ENCODE measurements at places on chromosomes 7 and 10.
A peak's percentile ranks its signal among the peaks of the same experiment; 100 is the strongest.

- no peak for DNase-seq
These were observed 9.6 kb downstream of the ZKSCAN5 start for GRCh38 chr7:99514050-99514449.

DNA sequence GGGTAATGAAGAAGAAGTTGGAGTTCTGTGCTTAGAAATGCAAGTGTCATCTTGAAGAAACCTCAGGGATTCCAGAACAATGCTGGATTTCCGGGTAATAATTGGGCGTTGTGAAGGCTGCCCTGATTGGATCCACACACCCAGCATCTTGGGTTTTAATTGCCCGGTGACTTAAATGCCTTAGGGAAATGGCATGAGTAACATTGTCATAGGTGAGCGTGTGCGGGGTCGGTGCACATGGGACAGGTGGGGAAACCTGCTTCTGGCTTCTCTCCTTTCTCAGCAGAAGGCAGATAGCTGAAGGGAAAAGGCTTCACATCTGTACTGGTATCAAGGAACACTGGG, 15.2 kb upstream of the CAMK1D start:
- no peak for DNase-seq

DNA sequence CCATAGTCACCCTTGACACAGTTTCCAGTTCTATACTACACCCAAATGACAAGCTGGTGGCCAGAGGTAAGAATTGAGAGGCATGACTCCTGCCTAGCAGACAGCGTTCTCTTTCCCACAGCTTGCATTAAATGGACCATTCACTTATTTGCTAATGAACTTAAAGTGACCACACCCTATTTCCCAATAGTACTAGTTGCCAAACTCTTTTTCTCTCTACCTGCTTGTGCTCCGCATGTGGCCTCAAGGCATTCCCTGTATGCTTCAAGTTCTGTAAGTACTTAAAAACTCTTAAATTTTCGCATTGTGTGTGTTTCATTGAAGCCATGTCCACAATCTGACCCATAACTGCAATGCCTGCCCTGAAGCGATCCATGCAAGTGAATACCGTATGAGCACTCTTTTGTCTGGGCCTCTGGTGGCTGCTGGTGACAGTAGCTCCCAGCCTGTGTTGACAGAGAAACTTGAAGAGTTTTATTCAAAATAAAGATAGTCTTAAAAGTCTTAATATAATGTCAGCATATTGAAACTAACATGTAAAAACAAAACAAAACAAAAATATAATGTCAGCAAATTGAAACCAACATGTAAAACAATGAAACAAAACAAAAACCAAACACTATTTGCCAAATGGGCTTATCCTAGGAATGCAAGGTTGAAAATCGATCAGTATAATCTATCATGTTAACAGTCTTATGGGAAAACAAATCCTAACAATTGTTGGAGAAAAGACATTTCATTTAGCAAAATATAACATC, 73.6 kb downstream of the CCSER2 start:
- no peak for DNase-seq

DNA sequence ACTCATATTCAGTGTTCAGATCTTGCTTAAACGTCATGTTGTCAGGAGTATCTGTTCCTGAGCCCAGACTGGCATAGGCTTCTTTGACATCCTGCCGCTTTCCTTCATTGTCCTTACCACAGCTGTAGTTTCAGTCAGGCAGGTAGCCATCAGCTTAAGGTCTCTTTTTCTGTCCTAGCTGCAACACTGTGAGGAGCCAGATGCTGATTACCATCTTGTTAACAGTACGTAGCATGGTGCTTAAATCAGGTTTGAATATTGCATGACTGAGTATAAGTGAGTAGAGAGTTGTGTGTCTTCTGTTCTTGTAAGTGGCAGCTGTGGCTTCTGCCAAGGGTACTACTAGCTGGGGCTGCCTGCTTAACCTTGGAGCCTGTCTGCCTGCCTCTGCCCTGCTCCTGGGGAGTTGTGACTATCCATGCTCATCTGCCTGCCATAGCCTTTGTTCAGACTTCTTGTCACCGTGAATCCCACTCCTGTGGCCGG, 92.6 kb downstream of the MAPK8 start:
- no peak for DNase-seq

DNA sequence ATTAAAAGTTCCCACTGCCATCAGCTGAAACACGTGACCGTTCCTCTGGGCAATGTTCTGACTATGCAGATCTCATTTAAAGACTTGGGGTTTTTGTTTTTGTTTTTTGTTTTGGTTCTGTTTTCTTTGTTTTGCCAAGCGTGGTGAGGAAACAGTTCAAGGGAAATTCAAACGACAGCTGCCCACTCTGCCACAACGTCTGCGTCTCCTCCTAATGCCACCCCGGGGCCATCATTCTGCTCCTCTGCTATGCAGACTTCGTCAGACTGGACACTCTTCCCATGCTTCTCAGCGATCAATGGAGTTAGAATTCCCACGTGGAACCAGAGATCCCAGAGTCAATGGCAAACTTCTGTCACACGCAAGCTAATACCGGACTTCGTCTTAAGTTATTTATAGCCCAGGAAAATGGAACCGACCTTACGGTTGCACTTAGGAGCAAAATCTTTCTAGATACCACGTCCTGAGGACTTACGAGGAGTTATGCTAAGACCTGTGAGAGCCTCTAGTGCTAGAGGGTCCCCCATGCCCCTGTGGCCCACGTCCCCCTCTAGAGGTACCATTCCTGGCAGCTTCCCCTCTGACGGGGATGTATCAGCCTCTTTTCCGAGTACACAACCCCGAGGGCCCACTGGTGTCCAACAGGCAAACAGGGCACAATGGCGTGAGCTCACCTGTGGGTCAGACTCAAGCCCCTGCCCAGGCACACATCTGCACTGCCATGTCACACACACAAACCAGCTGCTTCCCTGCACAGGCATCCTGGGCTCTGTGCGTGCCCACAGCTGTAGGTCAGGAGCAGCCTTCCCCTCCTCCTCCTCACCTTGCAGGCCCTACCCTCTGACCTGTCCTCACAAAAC, 24.4 kb downstream of the EBF3 start:
- no peak for DNase-seq

DNA sequence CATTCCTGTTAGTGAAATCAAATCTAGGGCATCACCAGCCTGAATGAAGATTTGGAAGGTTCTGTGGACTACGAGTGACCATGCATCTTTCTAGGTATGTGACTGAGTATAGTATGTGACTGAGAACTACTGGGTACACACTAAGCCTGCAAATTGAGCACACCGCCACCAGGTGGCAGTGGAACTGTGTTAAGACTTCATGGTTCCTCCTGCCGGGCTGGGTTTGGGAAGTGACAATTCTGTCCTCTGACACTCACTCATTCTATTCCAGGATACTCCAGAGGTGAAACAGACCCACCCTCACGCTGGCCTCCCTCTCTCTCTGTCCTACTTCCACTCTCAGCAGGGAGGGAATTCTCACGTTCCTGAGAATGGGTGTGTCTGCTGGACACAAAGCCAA, 84.0 kb upstream of the TMEM248 start:
- DNase-seq = peak; percentile 86

DNA sequence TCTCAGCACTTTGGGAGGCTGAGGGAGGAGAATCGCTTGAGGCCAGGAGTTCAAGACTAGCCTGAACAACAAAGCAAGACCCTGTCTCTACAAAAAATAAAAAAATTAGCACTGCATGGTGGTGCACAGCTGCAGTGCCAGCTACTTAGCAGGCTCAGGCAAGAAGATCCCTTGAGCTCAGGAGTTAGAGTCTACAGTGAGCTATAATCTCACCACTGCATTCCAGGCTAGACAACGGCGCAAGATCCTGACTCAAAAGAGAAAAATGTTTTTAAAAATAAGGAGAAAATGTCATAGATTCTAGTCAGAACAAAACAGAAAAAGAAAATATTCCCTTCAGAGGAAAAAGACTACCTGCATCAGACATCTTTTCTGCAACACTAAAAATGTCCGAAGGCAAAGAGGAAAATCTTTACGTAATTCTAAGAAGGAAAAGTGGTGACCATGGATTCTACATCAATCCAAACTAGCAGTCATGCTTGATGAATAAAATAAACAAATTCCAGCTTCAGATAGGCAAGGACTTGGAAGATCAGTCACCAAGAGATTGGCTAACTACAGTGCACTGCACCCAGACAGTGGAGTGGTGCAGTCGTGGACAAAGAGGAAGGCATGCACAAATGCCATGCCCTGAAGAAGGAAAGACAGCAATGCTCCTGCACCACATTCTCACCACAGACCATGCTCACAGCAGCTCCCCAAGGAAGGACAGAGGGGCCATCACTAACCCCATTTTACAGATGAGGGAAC, 54.3 kb downstream of the ERCC6 start:
- no peak for DNase-seq

GRCh38 chr7:16891874-16892643, 10.3 kb upstream of the AGR3 start:
- no peak for DNase-seq

DNA sequence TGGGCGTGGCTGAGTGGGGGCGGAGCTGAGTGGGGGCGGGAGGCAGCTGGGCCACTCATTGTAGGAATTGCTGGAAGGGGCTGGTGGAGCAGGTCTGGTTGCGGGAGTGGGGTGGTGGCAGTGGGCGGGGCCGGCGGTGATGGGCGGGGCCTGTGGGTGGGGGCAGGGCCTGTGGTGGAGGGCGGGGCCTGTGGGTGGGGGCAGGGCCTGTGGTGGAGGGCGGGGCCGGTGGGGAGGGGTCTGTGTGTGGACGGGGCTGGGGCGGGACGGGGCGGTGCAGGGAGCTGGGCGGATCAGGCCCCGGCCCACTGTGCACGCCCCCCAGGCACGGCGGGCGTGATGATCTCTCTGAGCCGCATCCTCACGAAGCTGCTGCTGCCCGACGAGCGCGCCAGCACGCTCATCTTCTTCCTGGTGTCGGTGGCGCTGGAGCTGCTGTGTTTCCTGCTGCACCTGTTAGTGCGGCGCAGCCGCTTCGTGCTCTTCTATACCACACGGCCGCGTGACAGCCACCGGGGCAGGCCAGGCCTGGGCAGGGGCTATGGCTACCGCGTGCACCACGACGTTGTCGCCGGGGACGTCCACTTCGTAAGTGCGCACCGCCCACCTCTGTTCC, 14.0 kb downstream of the SLC29A4 start:
- DNase-seq = no peak

DNA sequence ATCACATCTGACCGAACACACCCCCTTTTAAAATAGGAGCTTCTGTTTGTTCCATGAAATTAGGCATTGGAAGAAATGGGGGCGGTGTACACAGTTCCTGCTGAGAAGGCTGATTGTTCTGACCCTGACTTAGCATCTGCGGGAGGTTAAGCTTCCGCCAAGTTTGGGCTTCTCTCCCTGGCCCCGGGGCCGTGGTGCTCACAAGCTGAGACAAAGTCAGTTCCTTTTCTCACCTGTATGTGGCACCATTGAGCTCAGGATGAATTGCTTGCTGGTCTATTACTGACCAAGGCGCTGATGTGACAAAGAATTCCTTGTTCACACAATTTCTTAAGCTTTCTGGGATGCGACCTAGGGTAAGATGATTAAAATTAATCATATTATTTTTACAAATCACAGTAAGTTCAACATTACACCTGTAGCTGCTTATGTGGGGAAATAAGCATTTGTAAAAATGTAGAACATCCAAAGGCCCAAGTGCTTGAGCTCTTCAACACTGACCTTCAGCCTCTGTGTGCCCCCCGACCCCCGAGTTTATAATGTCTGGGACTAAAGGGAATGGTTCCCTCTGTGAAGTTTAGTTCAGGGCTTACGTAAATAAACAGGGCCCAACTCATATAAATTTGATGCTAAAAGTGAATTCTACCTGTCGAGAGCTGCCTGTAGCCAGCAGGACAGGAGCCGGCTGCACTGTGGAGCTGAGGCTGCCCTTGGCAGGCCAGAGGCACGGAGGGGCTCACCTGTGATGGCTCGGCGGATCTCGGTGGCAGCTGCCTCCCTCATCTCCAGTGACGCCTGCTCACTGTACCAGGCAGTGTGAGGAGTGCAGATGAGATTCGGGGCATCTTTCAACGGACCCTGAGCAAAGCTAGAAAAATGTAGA, 50.8 kb downstream of the ZRANB1 start:
- DNase-seq = peak; percentile 65

DNA sequence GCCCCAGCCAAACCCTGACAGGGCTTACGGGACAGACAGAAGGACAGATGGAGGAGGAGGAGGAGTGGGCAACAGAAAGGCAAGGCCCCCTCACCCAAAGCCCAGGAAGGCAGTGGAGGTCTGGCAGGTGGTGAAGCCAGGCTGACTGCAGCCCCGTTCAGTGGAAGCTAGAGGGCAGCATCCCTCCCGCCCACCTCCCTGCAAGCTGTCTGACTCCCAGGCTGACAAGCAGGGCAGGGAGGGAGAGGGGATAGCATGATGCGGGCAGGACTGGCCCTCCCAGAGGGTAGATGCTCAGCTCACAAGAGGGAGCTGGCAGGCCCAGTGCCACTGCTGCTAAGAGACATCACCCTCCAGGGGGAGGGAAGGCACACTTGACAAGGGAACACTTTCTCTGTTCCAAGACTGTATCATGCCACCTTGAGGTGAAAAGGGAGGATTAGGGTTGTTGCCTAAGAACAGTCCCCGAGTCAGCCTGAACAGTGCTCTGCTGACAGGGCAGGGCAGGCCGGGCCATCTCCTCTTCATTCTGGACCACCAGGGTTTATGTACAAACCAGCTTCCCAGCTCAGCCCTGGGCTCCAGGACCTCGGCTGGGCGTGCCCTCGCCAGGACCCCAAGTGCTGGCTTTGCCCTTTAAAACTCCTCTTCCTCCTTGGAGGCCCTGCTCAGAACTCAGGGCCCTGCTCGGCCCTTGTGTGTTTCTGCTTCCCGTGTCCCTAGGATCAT, 61.8 kb downstream of the RASGEF1A start:
- peak; percentile 73 for DNase-seq

DNA sequence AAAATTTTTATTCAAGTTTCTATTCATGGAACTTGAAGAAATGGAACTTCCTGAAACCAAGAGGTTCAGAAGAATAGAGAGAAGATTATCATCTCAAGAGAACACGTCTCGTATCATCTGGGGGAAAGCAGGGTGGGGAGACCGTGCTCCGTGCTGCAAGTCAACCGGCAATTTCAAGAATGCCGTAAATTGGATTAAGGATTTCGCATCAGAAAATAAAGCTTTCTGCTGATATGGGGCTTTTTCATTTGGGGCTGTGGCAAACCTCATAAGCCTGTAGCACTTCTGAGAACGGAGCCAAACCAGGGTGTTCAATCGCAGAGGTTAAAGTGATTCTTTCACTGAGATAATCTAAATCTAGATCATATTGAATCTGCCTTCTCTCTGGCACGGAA, 150.1 kb upstream of the NPS start:
- DNase-seq = no peak

GRCh38 chr10:110758898-110759297, 112.8 kb upstream of the PDCD4 start:
- no peak for DNase-seq

DNA sequence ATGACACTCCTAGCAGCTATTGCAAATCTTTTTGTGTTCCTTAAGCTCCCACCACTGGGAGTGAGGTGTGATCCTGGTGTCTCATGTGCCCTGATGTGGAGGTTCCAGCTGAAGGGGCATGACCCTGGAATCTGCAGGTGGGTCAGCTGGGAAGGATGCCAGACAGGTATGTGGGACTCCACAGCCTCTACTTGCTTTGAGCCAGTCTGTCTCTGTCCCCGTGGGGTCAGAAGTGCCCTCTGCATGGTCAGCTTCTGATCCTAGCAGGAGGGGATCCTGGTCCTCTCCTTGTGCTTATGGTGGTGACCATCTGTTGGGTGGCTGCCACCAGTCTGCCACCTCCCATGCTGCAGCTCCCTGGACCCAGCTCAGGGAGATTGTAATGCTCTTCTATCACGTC, 51.1 kb upstream of the COMTD1 start:
- DNase-seq = no peak

GRCh38 chr7:2169923-2170575, 62.7 kb downstream of the MAD1L1 start:
- DNase-seq = no peak

- DNase-seq = peak; percentile 99
These were observed at the start of the genes CPSF4 and PTCD1 for GRCh38 chr7:99438573-99439480. Gene CPSF4 (plus strand): TSS chr7:99438943. CDS start chr7:99439083, 140 bp downstream. Gene PTCD1 (minus strand): TSS chr7:99438798. CDS start chr7:99435242, 3,556 bp downstream.

- DNase-seq = no peak
These were observed 85.3 kb downstream of the HECTD2 start for GRCh38 chr10:91495402-91495801.
